ENCODE measurements at places on chromosomes 5 and 9.

DNA sequence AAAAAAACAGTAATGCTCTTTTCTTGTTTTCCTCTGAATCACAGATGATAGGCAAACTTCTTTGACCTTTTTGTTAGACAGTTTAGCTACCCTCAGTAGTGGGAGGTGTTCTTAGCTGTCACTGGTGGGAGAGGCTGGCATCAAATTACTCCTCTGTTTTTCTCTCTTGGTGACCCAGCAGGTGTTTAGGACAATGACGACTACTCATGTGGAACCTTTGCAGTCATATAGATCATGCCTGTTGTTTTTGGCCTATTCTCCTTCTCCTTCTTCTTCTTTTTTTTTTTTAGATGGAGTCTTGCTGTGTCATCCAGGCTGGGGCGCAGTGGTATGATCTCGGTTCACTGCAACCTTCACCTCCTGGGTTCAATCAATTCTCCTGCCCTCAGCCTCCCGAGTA, 15.4 kb upstream of the NPR2 start:
- no peak for DNase-seq

GRCh38 chr9:12697719-12698118, 4.5 kb downstream of the TYRP1 start:
- no peak for DNase-seq

- no peak for DNase-seq
Observed at GRCh38 chr5:39470811-39471210, 46.0 kb upstream of the DAB2 start.

- no peak for DNase-seq
Observed at GRCh38 chr5:54453046-54453445, 2.5 kb upstream of the HSPB3 start.

DNA sequence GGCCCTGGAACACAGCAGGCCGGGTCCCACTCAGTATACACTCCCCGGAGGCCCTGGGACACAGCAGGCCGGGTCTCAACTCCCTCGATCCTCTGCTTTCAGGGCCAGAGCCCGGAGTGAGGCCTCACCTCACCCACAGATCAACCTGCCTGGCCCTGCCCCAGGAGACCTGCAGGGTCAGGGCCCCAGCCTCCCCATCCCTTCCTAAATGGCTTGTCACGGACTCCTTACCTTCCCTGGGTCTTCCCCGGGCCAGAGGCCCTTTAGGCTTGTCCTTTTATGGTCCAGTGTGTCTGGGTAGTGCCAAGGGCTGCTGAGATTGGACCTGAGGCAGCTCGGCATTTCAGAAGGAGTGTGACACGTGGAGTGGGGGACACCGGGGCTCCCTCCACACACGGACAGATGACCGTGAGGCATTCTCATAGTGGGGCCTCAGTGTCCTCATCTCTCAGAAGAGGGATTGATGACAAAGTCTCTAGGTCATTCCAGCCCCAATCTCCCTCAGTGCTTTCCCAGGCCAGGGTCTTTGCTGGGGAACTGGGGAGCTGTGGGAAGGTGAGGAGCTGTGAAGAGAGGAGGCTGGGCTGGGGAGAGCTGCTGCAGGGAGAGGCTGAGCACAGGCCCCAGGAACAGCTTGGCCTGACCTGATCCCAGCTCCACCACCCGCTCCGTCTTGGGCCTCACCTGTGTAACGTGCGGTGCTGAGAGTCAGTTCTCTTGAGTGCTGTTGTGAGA, 18.0 kb upstream of the PLEKHG4B start:
- DNase-seq: no peak

Data from fibroblast of the conjunctiva (primary cell).